ENCODE measurements at places on chromosomes 3 and 15.
A peak's percentile ranks its signal among the peaks of the same experiment; 100 is the strongest.

DNA sequence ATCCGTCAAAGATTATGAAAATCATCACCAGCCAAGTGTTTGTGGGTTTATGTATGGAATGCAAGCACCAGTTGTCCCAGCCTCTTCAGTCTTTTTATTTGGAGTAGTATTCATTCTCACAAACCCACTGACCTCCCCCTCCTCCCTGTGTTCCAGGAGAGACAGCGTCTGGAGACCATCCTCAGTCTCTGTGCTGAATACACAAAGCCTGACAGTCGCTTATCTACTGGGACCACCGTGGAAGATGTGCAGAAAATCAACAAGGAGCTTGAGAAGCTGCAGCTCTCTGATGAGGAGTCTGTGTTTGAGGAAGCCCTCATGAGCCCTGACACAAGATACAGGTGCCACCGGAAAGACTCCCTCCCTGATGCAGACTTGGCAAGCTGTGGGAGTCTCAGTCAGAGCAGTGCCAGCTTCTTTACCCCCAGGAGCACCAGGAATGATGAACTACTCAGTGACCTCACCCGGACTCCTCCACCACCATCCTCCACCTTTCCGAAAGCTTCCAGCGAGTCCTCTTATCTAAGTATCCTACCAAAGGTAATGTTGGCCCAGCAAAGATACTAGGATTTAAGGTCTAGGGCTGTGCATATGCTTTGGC, 54.2 kb downstream of the PHLDB2 start:
- no peak for DNase-seq

GRCh38 chr3:170024581-170024980, 13.2 kb upstream of the GPR160 start:
- no peak for DNase-seq

GRCh38 chr3:50168388-50168787, 13.3 kb downstream of the SEMA3F start:
- DNase-seq, result no peak

- peak; percentile 20 for DNase-seq
Measured at GRCh38 chr3:121477589-121477988, 68.2 kb downstream of the POLQ start.

GRCh38 chr15:60660290-60661051, 181.5 kb upstream of the ICE2 start:
- DNase-seq, result peak; percentile 42

DNA sequence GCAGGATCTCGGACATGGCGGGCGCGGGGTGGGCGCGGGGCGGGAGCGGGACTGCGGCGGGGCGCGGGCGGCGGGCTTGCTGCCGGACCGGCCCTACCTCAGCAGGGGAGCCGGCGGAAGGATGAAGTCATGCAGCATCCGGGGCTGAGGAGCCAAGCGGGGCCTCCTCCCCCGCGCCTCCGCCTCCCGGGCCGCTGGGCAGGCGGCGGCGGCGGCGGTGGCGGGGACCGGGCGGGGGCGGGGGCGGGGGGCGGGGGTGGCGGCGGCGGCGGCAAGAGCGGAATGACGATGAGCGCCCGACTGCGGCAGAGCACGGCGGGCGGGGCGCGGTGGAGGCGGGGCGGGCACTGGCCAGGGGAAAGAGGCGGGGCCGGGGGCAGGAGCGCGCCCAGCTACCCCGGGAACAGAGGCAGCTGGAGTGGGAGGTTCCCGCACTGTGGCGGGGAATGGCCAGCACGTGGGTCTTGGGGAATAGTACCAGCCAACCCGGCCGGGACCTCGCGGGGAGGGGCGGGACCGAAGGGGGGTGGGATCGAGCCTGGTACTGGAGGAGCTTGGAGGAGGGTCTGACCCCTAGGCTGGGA, at the start of gene CAMK2N2:
Gene CAMK2N2, minus strand, starts transcription at position 284 of the 584 bp plus-strand sequence. Its CDS starts 268 bp downstream, at position 16.
- no peak for DNase-seq

GRCh38 chr3:46974421-46975171, 1.9 kb downstream of the CCDC12 start:
- DNase-seq, result no peak
